LHCN-M2 (cell line): ENCODE measurements at places on chromosomes 1 and 21. TPM values are rescaled to one million over a fixed set of nuclear protein-coding genes. Genes with fewer than 3 reads are reported as not detected.

The LRRC53 gene
- 0.06 TPM in 1 of 2 replicates, not detected in the other for total RNA-seq

- DNase-seq = no peak
Observed at GRCh38 chr1:1084372-1085170, 10.5 kb upstream of the RNF223 start.

The DNALI1 gene
- total RNA-seq = 13.3 and 13.9 TPM in 2 replicates

The ZFP69B gene
- 4.9 and 6.8 TPM in 2 replicates for total RNA-seq

The PKP1 gene
- total RNA-seq = not detected in 2 replicates

DNA sequence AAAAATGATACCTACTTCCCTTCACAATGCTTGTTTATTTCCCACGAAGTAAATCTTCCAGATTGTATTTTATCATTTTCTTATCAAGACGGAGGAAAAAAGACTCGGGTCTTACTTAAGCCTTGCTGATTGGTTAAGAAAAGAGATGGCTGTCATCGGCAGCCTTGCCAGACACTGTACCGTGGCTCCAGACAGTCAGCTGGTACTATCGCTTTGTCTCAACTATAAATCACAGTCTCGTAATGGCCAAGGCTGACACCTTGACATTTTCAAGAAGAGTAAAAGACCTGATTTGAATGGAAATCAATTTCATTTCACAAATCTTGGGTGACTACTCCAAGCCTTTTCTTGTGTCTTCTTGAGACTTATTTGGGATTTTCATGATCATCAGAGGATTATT, 868.0 kb downstream of the USP25 start:
- DNase-seq = no peak

GRCh38 chr21:35366394-35367080, 317.4 kb upstream of the RUNX1 start:
- peak; percentile 98 for DNase-seq

The SH2D2A gene
- total RNA-seq = not detected in 2 replicates

DNA sequence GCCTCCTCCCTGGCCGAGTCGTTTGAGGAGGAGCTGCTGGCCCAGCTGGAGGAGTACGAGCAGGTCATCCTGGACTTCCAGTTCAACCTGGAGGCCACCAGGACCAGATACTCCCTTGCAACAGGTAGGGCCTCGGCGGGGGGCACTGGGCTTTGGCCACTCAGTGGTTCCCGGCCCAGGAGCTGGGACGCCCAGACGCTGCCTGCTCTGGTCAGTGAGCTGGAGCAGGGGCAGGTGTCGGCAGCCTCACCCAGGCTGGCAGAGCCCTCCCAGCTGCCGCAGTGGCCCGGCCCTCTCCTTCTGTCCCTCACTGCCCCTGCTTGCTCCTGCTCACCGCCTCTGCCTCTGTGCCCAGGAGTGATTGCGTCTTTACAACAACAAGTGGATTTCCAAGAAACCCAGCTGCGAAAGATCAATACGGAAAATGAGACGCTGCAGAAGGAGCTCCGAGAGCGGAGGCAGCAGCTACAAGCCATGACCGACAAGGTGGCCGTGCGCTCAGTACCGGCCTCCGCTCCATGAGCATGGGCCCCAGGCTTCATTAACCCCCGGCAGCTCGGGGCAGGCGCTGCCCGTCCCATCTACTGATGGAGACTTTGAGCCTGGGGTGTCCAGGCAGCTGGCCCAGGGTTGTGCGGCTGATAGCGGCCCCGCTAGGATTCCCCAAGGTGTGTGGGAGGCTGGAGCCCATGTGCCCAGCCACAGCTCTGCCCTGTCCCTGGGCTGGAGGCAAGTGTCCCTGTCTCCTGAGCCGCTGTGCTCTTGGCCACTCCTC, 9.0 kb upstream of the SMIM1 start:
- DNase-seq = no peak

DNA sequence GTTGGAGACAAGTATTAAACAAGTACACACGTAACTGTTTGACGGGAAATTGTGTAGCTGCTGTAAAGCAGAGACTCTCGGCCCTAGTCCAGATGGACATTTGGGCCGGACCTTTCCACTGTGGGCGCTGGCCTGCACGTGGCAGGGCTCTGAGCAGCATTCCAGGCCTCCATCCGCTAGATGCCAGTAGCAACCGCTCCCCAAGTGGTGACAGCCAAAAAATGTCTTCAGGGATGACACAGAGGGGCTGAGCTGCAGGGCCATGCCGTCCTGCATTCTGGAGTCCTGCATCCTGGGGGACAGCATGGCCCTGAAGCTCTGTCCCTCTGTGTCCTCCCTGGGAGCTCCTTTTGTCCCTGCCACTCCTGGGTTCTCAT, 24.8 kb downstream of the A3GALT2 start:
- no peak for DNase-seq

DNA sequence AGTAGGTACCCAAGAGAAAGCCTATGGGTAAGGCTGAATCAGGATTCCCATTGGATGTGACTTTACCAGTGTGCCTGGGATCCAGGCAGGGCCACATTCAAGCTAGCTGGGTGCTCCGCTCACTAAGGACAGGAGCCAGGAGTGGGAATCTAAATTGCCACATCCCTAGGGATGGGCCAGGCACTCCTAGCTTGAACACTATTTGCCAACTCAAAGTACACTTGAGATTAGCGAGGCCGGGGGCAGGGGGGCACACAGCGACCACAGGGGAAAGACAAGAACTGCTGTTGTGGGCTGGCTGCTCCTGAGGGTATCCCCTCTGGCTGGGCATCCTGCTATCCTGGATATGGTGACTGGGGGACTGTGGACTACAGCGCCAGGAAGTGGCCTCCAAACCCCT, 4.3 kb downstream of the SLC45A3 start:
- no peak for DNase-seq

The ARMH1 gene
- not detected in 2 replicates for total RNA-seq

- DNase-seq = peak; percentile 65
Observed at GRCh38 chr21:38955495-38955894, 149.8 kb downstream of the ETS2 start.

GRCh38 chr1:174726880-174727585, 272.7 kb upstream of the CACYBP start:
- DNase-seq = no peak

GRCh38 chr1:64892576-64893573, 73.5 kb downstream of the JAK1 start:
- no peak for DNase-seq

DNA sequence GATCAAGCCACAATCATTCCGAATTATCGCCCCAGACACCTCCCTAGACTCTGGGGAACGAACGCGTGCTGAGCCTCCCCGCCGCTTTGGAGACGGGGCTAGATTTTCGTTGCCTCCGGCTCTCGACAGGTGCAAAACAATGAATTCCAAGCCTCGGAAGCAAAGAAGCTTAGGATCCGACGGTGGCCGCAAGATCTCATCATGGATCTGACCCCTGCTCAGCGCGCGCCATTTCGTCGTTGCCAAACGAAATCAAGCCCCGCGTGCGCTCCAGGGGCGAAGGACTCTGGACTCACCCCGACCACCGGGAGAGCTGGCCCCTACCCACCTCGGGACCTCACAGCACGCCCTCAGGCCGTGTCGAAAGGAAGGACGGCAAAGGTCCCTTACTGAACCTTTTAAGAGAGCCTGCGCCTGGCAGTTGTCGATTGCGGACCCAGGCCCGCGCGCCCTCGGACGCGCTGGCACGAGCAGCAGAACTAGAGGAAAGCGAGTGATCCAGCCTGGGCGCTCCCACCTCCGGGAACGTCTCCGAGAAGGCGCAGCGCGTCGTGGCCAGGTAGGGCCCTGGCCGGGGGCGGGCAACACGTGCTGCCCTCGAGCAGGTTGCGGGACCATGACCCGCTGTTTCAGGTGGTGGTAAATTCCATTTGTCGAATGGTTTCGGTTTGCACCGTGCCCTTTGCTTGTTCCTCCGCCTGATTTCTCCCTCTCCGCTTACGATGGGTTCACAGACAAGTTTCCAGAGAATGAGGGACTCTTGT, 1.6 kb upstream of the RUNX3 start:
- no peak for DNase-seq

GRCh38 chr1:94009304-94009703, 100.1 kb upstream of the GCLM start:
- no peak for DNase-seq

DNA sequence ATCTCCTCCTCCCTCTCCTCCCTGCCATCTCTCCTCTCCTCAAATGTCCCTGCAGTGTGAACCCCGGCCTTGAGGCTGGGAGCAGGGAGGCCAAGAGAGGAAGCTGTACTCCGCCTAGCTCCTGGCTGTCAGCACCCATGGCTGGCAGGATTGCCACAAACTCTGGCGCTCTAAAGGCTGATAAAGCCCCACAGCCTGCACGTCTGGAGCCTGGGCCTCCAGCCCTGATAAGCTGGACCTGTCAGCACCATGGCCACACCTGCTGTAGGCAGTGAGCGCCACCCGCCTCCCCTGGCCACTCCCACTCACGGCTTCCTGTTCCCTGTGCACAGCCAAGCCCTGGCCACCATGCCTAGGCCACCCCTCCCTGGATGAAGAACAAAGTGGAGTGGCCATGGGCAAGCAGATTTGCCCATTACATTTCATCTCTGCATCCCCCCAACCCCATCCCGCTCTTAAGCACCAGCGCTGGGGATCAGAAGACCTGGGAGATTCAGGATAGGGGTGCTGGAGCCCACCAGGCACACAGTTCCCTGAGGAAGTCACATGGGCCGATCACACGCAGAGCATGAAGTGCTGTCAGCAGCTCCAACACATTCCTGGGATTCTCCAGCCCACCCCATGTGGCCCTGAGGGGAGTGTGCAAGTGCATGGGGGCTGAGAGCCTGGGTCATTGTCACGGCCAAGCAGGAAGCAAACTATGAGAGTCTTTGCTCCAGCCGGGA, 24.2 kb upstream of the NPPB start:
- DNase-seq = no peak

GRCh38 chr21:42003051-42003461, 7.1 kb downstream of the ZBTB21 start:
- no peak for DNase-seq

The AMY1A gene
- total RNA-seq = not detected in 2 replicates

The PEX14 gene
- 13.4 and 16.5 TPM in 2 replicates for total RNA-seq

The DDAH1 gene
- 47.1 and 49.4 TPM in 2 replicates for total RNA-seq
